Stimulated activated CD8-positive, alpha-beta memory T cell treated with anti-CD3 and anti-CD28 coated beads, Interleukin-2, amount 100 ng/mL, for 1 hour (primary cell): ENCODE measurements at places on chromosomes 12 and 14.

DNA sequence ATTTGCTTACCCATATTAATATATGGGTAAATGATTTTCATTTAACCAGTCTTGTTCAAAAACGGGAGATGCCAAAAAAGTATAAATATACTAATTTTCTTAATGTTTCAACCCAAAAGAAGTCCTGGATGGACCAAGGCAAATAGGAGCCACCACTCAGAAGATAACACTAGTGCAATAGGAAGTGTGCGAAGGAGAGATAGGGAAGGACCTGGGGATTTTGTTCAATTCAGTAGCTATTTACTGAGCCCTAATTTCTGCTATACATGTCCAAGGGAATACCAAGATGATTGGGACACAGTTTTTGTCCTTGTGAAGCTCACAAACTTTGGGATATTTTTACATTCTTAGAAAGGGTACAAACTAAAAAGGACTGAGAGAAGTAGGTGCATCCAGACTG is 1.5 kb downstream of the CMAS start:
- no peak for DNase-seq

DNA sequence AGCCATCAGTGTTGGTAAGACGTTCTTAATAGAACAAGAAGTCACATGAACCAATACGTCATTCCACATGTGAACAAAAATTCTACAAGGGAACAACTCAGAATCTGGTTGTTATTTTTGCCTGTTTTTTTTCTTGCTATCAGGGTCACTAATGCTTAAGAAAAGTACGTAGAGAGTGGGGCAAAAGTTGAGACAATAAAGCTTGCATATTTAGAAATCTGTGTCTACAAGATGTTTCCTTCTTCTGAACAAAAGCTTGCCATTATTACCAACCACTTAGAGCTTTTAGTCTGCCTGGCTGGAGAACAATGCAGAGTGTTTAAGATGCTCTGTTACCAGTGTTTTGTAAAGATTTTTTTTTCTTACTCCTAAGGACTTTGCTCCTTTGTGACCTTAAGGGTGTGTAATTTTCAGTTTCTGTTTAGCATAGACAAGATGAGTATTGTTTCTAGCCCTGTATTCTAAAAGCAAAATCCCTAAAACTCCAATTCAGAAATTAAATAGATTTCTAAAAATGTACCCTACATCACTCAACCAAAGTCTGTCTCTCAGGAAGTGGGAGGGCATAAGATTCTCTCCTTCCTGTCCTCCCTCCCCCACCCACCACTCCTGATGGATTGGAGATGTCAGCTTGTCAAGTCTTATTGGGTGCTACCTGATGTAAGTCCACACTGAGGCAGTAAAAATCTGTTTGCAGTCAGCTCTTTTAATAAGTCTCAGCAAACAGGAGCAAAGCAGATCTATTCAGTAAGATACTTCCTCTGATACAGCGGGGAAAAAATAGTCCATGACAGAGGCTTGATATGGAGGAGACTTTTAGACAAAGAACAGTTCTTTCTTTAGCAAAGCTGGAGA is 267.6 kb downstream of the GRIN2B start:
- DNase-seq = no peak

GRCh38 chr12:2323532-2324255 is 270.9 kb downstream of the CACNA1C start:
- DNase-seq = no peak

DNA sequence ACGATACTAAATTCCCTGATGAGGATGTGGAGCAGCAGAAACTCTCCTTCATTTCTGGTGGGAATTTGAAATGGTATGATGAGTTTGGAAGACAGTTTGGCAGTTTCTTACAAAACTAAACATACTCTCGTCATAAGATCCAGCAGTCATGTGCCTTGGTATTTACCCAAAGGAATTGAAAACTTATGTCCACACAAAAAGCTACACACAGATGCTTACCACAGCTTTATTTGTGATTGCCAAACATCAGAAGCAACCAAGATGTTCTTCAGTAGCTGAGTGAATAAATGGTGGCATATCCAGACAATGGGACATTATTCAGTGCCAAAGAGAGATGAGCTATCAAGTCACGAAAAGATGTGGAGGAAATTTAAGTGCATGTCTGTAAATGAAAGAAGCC is 10.7 kb upstream of the APOLD1 start:
- no peak for DNase-seq

DNA sequence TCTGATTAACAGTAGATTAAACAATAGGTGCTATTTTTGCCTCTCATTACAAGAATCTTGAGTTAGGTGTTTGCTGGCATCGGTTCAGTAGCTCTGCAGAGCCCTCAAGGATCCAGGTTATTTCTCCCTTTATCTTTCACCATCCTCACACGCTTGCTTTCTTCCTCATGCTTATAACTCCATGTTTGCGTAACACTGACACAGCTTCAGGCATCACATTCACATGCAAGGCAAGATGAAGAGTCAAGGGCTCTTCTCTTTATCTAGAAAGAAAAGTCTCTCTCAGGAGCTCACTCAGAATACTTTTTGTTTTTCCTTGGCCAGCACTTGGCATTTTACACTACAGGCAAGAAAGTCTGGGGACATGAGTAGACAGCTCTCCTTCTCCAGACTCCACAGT is 24.2 kb upstream of the PTHLH start:
- no peak for DNase-seq

- no peak for DNase-seq
These were observed 24.0 kb downstream of the FGF6 start for GRCh38 chr12:4421590-4422031.

GRCh38 chr14:93231129-93231979 is 24.3 kb downstream of the UBR7 start:
- no peak for DNase-seq

- no peak for DNase-seq
These were observed 5.9 kb downstream of the GOLGA5 start for GRCh38 chr14:92800012-92800411.

DNA sequence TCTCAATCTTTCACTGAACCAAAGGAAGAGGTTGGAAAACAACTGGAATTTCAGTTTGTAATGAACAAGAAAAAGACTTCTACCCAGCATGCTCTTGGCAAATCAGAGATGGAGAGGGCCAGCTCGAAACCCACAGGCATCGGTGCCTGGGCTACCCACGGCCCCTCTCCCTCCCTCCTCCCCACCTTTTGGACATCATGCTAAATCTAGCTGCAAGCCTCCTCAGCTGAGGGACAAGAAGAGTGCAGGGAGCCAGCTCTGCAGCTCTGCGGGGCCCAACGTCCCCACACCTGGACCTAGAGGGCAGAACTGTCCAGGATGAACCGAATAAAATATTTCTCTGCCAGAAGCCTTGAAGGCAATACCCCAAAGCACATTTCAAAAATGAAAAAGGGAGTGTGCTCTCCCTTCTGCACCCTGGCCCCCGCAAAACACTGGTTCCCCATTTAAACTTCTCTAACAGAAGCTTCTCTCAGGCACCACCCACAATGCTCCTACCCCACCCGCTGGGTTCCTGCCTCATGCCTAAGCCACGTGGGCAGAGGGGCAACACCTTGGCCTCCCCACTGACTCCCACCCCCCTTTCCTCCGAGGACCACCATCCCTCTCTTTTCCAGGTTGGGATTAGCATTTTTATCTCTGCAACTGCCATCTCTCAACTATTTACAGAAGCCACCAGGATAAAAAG is 8.2 kb downstream of the CAMKK2 start:
- DNase-seq = no peak
